ENCODE measurements at places on chromosomes 6 and 20.

DNA sequence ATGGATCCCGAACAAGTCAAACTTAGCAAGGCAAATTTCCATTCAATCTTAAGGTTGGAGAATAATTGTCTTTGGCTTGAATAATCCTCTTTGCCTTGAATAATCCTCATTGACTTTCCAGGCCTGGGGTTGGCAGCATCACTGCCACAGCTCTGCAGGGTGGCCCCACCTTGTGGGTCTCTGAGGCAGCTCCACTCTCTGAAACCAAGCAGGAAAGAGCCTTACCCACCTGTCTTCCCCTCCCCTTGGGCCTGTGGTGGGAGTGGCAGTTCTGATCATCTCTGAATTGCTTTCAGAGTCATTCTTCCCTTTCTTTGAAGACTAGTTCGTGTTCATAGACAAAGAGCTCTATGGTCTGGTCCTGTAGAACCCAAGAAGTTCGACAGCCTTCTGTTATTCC lies 47.5 kb downstream of the KCNQ5 start:
- H3K27me3 ChIP-seq, result no peaks in the 10 kb centered on the region
- no peak overlapping the region for H3K4me3 ChIP-seq
- no peak for DNase-seq
- no peak overlapping the region for H3K27ac ChIP-seq

GRCh38 chr6:31899215-31899614 lies 1.7 kb upstream of the EHMT2 start:
- peaks cover 9% of the 10 kb centered on the region for H3K36me3 ChIP-seq
- peaks cover 6% of the 10 kb centered on the region for H3K27me3 ChIP-seq
- H3K27ac ChIP-seq, result peak overlapping the region; percentile 40
- peaks cover 32% of the 10 kb centered on the region for H3K4me1 ChIP-seq

DNA sequence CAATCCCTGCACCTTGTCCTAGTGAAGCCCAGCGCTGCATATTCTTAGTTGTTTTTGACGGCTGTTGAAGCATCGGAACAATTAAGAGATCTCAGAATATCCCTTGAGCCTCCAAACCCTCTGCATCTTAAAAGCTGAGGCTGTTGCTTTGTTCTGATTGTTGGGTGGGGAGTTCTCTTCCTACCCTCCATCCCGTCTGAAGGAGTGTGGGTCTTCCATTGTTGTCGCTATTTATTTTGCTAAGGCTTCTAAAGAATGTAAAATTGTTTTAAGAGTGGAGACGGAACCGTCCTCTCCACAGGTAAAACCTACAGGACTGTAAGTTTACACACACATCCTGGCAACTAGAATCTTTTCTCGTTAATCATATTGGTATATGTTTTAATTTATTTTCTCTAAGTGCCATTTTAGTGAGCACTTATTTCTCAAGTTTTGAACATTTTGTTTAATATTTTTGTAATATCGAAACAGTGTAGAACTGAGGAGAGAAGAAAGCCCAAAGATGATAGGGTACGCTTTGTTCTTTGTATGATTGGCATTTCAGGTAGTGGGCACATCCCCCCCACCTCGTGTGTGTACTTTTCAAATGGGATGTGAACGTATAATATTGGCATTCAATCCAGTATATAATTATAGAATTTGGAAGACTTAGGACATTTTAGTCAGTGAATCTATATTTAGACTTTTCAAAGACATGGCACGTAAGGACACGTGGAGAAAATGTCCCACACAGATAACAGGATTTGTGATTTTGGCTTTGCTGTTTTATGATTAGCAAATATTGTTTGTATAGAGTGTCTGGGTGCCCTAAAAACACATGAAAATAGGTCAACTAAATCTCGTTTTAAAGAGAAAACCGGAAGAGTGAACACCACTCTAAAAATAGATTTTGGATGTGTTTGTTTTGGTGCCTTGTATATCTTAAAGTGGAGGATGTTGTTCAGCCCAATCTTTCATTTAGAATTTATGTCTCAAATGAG lies 1.3 kb downstream of the RNF146 start:
- peaks cover 9% of the 10 kb centered on the region for H3K36me3 ChIP-seq
- H3K27ac ChIP-seq, result peak overlapping the region; percentile 91
- H3K27me3 ChIP-seq, result no peaks in the 10 kb centered on the region
- peaks cover 32% of the 10 kb centered on the region for H3K4me1 ChIP-seq
- no peak for DNase-seq

DNA sequence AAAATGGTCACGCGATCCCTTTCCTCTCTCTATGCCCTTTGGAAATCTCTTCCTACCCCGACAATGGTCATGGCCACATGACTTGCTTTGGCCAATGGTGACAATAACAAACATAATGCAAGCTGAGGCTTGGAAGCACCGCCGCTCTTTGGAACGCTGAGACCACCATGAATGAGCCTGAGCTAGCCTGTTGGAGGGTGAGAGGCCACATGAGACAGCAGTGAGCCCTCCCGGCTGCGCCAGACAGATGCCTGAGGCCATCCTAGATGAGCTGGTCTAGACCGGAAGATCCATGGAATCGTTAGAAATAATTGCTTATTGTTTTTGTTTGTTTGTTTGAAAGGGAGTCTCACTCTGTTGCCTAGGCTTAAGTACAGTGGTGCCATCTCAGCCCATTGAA lies 64.2 kb downstream of the STK35 start:
- peaks cover 4% of the 10 kb centered on the region for H3K27me3 ChIP-seq
- no peaks in the 10 kb centered on the region for H3K36me3 ChIP-seq
- H3K27ac ChIP-seq, result no peak overlapping the region
- no peak for DNase-seq
- no peak overlapping the region for H3K4me3 ChIP-seq

GRCh38 chr20:8021541-8022269 lies 2.1 kb upstream of the TMX4 start:
- H3K4me1 ChIP-seq, result peaks cover 8% of the 10 kb centered on the region
- H3K36me3 ChIP-seq, result no peaks in the 10 kb centered on the region
- no peak for DNase-seq

DNA sequence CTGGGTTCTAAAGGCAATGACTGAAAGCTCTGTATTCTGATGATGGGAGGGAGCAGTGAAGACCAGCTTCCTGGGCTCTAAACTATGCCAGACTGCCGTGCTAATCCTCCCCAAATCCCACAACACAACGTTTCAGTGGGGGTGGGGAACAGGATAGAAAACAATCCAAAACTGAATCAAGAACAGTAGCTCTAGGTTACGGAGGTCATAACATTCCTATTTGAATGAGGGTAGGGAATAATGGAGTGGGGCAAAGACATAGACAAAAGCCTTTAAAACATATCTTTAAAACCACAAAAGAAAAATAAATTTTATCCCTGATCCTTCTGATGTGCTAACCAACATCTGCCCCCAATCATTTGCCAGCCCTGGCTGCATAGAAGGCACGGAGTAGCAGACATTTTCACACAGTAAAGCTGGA lies 7.8 kb downstream of the USP49 start:
- no peaks in the 10 kb centered on the region for H3K27me3 ChIP-seq
- H3K4me1 ChIP-seq, result no peaks in the 10 kb centered on the region
- H3K4me3 ChIP-seq, result no peak overlapping the region
- no peak for DNase-seq
- no peaks in the 10 kb centered on the region for H3K36me3 ChIP-seq

DNA sequence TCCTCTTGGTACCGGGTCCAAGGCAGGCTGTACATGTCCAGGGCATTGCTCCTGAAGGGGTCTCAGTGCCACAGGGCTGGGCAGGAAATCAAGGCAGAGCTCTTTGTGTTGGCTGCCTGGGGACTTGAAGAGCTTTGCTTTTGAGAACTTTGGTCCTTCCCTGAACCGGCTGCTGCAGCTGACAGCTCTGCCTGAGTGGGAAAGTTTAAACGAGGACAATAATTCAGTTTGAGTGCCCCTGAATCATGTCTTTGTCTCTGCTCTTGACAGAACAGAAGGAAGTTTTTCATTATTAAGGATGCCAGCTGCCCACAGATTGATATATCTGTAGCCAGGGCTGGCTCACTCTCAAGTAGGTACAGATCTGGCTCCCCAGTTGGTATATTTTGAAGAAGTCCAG lies 56.1 kb downstream of the ANKRD6 start:
- no peaks in the 10 kb centered on the region for H3K4me1 ChIP-seq
- no peak overlapping the region for H3K4me3 ChIP-seq
- H3K27me3 ChIP-seq, result no peaks in the 10 kb centered on the region
- H3K27ac ChIP-seq, result no peak overlapping the region
- no peak for DNase-seq

DNA sequence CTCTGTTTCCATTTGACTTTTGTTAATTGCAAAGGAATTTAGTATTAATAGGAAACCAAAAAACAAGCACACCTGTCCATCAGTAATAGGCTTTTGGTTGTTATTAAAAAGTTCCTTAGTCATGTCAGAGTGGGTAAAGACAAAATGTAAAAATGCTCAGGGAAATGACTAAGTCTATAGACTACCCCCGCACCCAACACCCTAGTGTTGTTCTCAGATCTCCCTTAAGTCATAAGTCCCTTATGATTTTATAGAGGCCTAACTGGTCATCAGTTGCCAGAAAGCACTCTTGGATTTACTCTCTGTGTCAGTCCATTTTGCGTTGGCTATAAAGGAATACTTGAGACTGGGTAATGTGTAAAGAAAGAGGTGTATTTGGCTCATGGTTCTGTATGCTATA lies 52.8 kb downstream of the MAP3K4 start:
- no peaks in the 10 kb centered on the region for H3K27me3 ChIP-seq
- H3K4me3 ChIP-seq, result no peak overlapping the region
- peaks cover 5% of the 10 kb centered on the region for H3K4me1 ChIP-seq
- H3K27ac ChIP-seq, result no peak overlapping the region
- H3K36me3 ChIP-seq, result peaks cover 22% of the 10 kb centered on the region
- DNase-seq, result no peak

GRCh38 chr6:32415521-32416019 lies 8.6 kb upstream of the BTNL2 start:
- H3K4me1 ChIP-seq, result peaks cover 12% of the 10 kb centered on the region
- no peaks in the 10 kb centered on the region for H3K36me3 ChIP-seq
- no peak overlapping the region for H3K27ac ChIP-seq
- peak overlapping the region; percentile 16 for H3K4me3 ChIP-seq
- peak; percentile 63 for DNase-seq
- H3K27me3 ChIP-seq, result peaks cover 54% of the 10 kb centered on the region

DNA sequence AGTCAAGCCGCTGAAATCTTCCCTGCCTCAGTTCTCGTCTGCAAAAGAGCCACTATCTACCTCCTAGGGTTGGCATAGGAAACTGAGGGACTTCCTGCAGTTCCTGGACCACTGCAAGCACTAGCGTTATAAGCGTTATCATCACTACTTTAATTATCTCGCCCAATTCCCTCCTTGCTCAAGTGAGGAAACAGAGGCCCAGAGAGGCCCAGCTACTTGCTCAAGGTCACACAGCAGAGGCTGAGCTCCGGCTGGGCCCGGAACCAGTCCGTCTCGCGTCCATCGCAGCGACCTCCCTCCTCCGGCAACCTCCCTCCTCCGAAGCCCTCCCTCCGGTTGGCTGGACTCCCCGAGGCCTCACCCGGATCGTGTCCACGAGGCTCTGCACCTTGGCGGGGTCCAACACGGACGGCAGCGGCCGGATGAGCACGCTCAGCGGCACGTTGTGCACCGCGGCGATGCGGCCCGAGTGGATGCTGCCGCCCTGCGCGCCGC lies 338 bp downstream of the SRXN1 start:
- DNase-seq, result no peak
- H3K27me3 ChIP-seq, result peaks cover 11% of the 10 kb centered on the region
- H3K4me1 ChIP-seq, result peaks cover 18% of the 10 kb centered on the region
- peak overlapping the region; percentile 85 for H3K4me3 ChIP-seq

DNA sequence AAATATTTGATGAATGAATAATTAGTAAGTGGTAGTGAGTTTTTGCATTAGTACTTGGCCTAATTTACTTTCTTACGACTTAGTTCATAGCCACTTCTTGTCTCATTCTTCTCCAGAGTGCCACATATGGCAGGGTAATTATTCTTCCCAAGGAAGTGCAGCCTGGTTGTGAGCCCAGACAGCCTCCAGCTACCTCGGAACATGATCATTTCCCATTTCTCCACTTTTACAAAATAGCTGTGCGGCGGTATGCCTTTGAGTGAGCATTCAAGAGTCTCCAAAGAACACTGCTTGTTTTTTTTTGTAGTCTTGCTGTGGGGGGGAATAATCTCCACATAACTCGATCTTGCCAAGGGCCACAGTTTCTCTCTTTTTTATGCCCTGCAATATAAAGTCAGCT lies 765.0 kb downstream of the HDGFL1 start:
- H3K4me3 ChIP-seq, result no peak overlapping the region
- H3K4me1 ChIP-seq, result no peaks in the 10 kb centered on the region
- H3K36me3 ChIP-seq, result no peaks in the 10 kb centered on the region
- H3K27me3 ChIP-seq, result no peaks in the 10 kb centered on the region
- H3K27ac ChIP-seq, result no peak overlapping the region
- DNase-seq, result no peak

DNA sequence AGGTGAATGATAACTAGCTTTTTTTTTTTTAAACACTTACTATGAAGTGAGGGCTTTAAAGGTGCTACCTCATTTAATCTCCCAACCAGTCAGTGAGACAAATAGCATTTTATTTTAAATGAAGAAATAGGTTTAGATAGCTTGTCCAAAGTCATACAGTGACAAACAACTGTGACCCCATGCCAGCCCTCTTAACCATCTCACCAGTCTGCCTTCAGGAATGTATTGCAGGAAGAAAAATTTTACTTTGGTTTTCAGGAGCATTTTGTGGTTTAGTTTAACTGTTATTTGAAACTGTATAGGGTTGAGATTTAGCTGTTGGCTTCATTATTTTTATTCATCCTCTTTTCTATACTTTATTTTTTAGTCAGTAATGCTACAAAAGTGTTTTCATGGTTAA lies 18.6 kb downstream of the DSE start:
- H3K27ac ChIP-seq, result no peak overlapping the region
- H3K36me3 ChIP-seq, result no peaks in the 10 kb centered on the region
- no peak overlapping the region for H3K4me3 ChIP-seq
- no peaks in the 10 kb centered on the region for H3K27me3 ChIP-seq
- H3K4me1 ChIP-seq, result peaks cover 22% of the 10 kb centered on the region

DNA sequence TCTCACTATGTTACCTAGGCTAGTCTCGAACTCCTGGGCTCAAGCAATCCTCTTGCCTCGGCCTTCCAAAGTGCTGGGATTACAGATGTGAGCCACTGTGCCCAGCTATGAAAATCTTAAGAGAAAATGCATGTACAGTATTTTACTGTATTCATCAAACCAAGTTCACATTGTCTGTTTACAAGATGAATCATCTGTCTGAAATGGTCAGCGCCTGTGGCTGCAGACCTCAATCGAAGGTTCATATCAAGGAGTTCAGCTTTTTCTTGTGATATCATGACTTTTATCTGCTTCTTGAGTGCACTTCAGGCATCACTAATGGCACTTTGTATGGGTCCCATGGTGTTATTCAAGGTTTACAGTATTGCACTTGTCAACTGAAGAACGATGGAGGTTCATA lies 155.1 kb downstream of the SLC16A10 start:
- no peak for DNase-seq
- H3K36me3 ChIP-seq, result no peaks in the 10 kb centered on the region
- no peaks in the 10 kb centered on the region for H3K4me1 ChIP-seq
- H3K27me3 ChIP-seq, result no peaks in the 10 kb centered on the region
- H3K27ac ChIP-seq, result no peak overlapping the region

Measured in activated naive CD8-positive, alpha-beta T cell treated with anti-CD3 and anti-CD28 coated beads for 36 hours (primary cell).